ENCODE measurements at places on chromosomes 5 and 9.

GRCh38 chr9:115548609-115549260 lies 430.8 kb upstream of the TNC start:
- no peak for DNase-seq

- DNase-seq: no peak
These were observed 494 bp upstream of the CXXC5 start for GRCh38 chr5:139647506-139648204.

DNA sequence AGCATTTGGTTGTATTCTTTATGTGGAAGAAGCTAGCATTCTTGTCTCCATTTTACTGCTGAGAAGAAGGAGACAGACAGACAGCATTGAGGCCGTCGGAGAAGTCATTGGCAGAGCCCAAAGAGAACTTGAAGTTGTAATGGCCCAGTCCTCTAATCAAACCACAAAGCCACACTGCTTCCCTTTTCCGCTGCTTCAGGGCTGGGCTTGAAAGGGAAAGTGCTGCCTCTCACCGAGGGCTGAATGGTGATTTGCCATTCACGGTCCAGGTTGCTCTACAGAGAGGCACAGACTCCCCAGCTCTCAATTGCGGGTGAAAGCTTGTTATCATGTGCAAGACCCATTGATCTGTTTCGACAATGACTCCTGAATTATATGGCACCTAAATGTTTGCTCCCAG lies 25.6 kb upstream of the POU4F3 start:
- no peak for DNase-seq

- DNase-seq: no peak
These were observed 70.5 kb downstream of the CYFIP2 start for GRCh38 chr5:157336423-157336744.

GRCh38 chr9:87528969-87529368 lies 31.3 kb downstream of the DAPK1 start:
- no peak for DNase-seq

GRCh38 chr9:112489039-112489546 lies 2.5 kb downstream of the KIAA1958 start:
- DNase-seq: no peak

DNA sequence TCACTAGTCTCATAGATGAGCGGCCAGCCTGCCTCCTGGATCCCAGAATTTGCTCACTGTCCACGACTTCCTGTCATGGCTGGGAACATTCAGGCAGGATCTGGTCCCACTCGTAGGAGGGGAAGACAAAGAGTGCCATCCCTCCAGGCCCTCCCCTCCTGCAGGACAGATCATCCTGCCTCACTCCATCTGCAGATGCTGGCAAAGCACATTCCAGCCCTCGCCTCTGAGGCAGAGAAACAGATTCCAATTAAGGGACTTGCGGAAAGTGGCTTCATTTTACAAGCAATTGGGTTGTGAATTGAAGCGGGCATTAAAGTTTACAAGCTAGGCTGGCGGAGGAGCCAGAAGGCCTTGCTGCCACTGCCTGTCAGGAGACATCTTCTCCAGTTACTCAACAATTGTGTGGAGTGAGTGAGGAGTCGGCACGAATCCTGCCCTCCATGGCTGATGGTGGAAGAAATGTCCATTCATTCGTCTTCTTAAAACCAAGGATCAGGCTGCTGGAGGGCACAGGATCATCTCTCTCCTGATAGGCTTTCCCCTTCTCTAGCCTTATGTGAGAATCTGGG lies 41.8 kb upstream of the KCNMB1 start:
- no peak for DNase-seq

- DNase-seq: no peak
These were observed 195.7 kb downstream of the CDK5RAP2 start for GRCh38 chr9:120383999-120384924.

DNA sequence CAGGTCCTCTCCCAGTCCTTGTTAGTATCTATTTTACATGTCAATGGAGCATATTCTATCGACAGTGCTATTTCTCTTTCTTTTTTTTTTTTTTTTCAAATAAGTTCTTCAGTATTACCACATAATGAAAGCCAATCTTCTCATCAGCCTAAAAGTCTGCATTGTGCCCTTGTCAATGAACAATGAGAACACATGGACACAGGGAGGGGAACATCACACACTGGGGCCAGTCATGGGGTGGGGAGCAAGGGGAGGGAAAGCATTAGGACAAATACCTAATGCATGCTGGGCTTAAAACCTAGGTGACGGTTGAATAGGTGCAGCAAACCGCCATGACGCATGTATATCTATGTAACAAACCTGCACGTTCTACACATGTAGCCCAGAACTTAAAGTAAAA lies 47.7 kb upstream of the TEX48 start:
- no peak for DNase-seq

GRCh38 chr9:28808042-28808441 lies 1234.8 kb upstream of the C9orf72 start:
- peak; percentile 35 for DNase-seq

- DNase-seq: no peak
These were observed 338.4 kb downstream of the TMEM167A start for GRCh38 chr5:82738681-82739269.

DNA sequence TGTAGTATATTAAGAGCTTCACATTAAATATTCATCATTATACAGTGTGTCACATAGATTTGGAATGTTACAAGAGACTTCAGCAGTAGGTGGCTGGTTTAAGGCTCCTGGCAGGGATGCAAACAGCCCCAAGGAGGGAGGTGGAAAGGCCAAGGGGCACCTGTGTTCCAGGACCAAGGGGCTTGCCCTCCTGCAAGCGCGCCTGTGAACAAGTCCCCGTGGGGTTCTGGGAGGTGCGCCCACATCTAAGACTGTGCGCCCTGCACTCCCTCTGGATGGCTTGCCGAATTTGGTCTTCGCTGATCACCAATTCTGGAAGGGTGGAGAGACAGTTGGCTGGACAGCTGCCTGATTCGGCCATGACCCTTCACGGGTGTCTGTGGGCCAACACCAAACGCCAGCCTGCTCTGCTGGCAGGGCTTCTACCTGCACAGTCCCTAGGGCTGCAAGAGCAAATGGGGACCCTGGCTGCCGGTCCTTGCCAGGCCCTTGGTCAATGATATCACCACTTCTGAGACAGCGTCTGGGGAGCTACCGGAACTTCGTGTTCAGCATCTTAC lies 12.1 kb upstream of the SLC25A51 start:
- no peak for DNase-seq

- DNase-seq: no peak
These were observed 210.5 kb downstream of the NXNL2 start for GRCh38 chr9:88745276-88746001.

DNA sequence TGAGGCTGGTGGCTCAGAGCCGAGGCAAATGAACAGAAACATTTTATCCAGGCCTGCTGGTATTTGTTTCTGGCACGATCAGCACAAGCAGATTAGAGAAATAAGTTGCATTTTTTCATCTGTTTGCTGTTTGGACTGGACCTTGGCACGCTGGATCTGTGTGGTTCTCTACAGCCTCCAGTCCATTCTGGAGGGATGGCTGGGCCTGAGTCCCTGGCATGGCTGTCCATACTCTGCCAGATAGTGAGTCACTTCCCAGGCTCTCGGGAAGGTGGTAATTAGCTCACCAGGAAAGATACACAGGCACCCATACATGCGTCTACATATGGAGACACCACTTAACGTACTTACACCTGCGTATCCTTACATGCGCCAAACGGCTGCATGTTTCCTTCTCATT lies 78.6 kb downstream of the SPRY4 start:
- no peak for DNase-seq

DNA sequence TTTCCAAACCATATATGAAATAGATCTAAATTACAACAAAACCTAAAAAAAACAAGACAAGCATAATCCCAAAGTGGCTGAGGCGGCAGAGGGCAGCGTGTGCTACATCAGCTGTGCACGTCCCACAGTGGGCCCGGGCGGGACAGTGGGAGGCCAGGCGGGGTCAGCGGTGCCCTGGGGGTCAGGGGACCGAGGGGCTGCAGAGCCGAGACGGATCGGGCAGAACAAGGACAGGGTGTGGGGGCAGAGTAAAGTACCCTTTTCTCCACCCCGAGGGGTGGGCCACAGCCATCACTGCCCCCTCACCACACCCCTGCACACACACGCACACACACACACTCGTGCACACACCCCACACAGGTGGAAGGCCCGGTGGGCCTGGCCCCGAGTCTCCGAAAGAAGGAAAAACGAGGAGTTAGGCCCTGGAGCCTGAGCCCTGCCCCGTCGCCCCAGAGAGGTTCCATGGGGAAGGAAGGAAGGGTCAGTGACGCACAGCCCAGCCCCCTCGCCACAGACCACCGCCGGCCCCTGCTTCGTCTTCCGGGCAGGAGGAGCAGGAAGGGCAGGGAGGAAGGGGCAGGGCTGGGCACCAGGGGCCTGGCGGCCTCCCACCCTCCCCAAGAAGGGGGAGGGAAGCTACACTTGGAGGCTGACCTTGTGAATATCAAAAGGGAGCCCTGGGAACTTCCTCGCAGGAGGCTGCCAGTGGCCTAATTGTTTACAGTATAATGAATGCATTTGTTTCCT lies 49.6 kb upstream of the UBAC1 start:
- no peak for DNase-seq

DNA sequence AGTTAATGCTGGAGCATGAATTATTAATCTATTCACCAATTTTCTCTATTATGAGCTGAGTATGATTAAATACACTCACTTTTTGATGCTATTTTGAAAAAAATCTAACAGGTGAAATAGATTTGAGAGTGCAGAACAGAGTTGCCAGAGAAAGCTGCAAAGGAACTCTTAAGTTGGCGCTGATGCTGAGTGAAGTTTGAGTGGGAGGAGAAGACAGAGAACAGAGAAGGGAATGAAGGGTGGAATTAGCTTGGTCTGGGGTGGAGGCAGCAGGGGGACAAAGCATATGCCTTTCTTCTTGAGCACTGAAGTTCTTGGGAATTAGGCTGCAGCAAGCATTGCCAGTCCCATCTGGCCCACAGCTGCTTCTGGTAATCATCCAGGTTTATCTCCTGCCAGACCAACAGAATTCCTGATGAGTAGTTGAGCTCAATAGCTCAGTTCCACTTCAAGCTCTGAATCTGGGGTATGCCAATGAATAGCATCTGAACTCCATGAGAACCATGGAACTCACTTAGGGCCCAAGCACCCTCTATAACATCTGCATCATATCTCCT lies 290.1 kb downstream of the HINT1 start:
- no peak for DNase-seq

DNA sequence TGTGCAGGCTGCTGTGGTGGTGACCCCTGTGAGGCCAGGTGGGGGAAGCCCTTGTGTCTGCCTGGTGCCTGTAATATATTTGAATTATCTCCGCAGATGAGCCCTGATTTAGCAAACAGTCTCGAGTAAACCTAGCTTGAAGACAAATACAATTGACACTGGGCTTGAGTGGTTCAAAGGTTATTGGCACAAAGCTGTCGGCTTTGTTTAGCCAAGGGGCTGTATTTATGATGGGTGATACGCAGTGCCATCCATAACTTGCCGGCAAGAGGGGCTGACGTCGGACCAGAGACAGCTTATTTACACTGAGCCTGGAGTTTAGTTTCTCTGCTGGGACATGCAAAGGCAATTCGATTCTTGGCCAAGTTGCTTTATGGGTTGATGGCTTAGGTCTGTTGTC lies 20.0 kb upstream of the PITX1 start:
- DNase-seq: no peak

GRCh38 chr9:109799792-109800191 lies 19.8 kb downstream of the PALM2AKAP2 start:
- DNase-seq: no peak

DNA sequence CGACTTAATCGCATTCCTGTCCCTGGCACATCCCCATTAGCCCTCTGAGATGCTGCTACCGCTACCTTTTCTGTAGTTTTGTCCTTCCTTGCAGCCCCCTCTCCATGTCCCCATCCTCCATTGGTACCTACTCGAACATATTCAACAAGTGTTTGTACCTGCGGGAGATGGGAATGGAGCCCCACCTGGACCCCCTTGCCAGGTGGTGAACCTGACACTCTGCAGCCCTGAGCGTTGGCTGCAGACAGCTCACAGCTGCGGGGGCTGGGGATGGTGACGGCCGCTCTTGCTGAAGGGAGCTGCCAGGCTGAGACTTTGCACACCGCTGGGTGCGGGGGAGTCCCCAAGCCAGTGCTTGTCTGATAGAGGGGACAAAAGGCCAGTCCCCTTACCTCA lies 96.3 kb upstream of the DAP start:
- no peak for DNase-seq

DNA sequence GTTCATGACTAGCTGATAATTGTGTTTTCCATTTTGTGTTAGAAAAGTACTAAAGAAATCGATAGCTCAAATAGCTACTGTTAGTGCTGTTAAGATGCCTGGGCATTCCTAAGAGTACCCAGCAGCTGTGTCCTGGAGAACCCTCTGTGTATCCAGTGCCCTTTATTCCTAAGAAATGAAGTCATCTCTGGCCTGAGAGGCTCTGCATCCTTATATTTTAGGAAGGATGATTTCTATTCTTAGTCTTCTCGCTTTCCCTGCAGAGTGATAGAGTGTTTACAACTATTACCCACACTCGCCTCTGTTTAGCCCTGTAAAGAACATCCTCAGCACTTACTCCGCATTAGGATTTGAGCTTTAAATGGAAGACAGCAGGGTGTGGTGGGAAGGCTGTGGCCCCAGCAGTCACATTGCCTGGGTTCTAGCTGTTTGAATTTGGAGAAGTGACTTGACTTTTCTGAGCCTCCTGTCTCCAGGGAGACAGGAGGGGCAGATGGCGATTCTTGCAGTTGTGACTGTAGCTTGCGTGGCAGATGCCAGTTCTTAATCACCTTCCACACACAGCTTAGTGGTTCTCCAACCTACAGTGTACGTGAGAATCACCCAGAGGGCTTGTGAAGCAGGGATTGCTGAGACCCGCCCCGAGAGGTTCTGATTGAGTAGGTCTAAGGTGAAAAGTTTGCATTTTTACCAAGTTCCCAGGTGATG lies 177.2 kb upstream of the PITX1 start:
- peak; percentile 94 for DNase-seq

DNA sequence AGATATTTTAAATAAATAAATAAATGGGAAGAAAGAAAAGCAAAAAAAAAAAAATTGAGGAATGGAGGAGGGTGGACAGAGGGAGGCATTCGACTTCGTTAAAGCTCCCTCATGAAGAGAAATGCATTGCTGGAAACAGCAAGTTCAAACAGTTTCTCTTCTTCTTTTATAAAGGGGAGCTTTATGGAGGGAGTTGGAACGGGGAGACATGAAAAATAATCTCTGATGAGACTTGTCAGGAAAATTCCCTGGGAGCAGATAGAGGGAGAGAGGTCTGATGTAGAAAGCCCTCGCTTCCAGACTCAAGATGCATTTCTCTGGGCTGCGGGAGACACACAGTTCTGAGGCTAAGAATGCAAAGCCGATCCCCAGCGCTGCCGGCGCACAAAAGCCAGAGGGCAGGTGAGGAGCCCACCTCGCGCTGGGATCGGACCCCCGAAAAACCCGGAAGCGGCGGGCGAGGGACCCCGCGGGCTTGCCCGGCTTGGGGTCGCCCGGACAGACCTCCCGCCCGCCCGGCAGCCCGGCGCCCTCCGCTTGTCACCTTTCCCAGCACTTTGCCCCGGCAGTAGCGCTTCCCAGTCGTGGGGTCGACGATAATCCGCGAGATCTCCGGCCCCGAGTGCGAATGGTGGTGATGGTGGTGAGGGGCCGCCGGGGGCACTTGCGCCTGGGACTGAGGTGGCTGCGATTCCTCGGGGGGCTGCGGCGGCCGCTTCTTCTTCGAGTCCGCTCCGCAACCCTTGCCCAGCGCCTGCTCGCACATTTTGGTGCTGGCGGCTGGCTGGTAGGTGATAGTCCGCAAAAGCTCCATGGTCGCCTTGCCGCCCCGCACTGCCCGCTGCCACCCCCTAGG lies 512 bp downstream of the PLK2 start:
- DNase-seq: no peak
